ENCODE measurements at places on chromosomes 4 and X.
A peak's percentile ranks its signal among the peaks of the same experiment; 100 is the strongest.

GRCh38 chrX:44529310-44529709 is 13.3 kb downstream of the FUNDC1 start:
- no peaks in the 10 kb centered on the region for H3K27me3 ChIP-seq
- no peak overlapping the region for H3K4me3 ChIP-seq
- H3K4me1 ChIP-seq = peaks cover 2% of the 10 kb centered on the region

GRCh38 chr4:16859031-16859430 is 39.4 kb downstream of the LDB2 start:
- no peak for DNase-seq
- no peak overlapping the region for H3K27ac ChIP-seq
- no peaks in the 10 kb centered on the region for H3K27me3 ChIP-seq
- no peaks in the 10 kb centered on the region for H3K36me3 ChIP-seq
- no peak overlapping the region for H3K4me3 ChIP-seq

DNA sequence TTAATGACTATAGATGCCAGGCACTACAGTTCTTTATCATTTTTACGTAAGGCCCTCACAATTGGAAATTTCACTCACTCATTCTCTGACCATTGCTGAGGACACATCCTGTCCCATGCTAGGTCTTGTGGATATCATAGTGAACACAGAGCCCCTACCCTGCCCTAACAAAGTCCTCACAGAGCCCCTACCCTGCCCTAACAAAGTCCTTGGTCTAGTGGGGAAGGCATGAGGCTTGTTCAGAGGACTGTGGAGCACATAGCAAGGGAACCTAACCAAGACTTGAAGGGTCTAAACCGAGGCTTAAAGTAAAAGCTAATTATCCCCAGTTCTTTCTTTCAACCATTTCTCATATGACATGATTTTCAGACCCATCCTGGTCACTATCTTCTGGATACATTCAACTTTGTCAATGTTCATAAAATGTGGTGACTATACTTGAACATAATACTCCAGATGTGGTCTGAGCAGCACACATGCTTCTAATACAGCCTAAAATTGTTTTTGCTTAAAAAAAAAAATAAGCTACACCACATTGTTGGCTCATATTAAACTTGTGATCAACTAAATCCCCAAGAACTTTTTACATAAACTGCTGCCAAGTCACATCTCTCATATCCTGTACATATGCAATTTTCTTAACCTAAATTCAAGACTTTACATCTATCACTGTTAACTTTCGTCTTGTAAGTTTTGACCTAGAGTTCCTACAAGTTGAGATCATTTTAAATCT is 77.0 kb downstream of the GPC3 start:
- H3K4me1 ChIP-seq = no peaks in the 10 kb centered on the region
- H3K27ac ChIP-seq = no peak overlapping the region
- H3K27me3 ChIP-seq = no peaks in the 10 kb centered on the region
- no peak for DNase-seq
- H3K36me3 ChIP-seq = no peaks in the 10 kb centered on the region

GRCh38 chr4:40225497-40225896 is 28.7 kb downstream of the RHOH start:
- H3K27me3 ChIP-seq = peaks cover 2% of the 10 kb centered on the region
- no peak for DNase-seq
- peak overlapping the region; percentile 97 for H3K27ac ChIP-seq
- peak overlapping the region; percentile 62 for H3K4me3 ChIP-seq
- H3K4me1 ChIP-seq = peaks cover 93% of the 10 kb centered on the region

- no peak for DNase-seq
- H3K27ac ChIP-seq = no peak overlapping the region
- H3K27me3 ChIP-seq = no peaks in the 10 kb centered on the region
Observed at GRCh38 chr4:105389167-105389566, 84.7 kb downstream of the PPA2 start.

DNA sequence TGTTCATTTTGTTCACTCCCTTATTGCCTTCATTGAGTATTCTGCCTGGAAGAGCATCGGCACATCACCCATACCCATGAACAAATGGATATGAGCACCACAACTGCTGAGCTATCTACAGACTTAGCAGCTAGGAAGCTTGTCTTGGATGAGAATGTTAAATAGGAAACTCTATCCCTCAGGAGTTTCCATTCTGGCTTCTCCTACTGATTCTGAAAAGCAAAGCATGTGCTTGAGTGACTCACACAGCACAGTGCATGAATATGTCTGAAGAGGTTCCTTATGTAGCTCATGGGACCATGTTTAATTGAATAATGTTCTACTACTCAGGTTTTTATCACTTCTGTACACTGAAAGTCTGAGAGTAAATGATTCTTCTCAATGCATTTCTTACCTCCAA is 57.3 kb upstream of the MXRA5 start:
- no peak overlapping the region for H3K27ac ChIP-seq
- no peaks in the 10 kb centered on the region for H3K4me1 ChIP-seq
- no peak overlapping the region for H3K4me3 ChIP-seq
- no peaks in the 10 kb centered on the region for H3K36me3 ChIP-seq
- no peak for DNase-seq

DNA sequence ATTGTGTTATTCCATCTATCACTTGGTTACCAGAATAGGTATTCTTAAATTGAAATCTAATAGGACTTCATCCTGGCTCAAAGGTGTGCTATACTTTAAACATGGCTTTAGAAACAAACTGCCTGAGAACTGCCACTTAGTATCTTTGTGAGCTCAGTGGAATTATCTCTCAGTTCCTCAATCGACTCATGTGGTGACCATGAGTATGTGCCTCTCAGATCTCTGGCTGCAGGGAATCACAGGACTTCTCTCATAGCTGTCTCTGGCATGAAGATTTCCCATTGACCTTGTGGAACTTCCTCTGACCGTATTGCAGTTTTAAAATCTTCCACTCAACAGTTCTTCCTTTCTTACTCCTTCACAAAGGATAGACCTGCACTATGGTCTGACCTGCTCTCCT is 681.9 kb upstream of the BOD1L1 start:
- peaks cover 2% of the 10 kb centered on the region for H3K27me3 ChIP-seq
- no peaks in the 10 kb centered on the region for H3K4me1 ChIP-seq
- no peak overlapping the region for H3K27ac ChIP-seq
- H3K36me3 ChIP-seq = no peaks in the 10 kb centered on the region
- no peak overlapping the region for H3K4me3 ChIP-seq

- H3K36me3 ChIP-seq = no peaks in the 10 kb centered on the region
- H3K4me1 ChIP-seq = peaks cover 26% of the 10 kb centered on the region
- H3K27me3 ChIP-seq = no peaks in the 10 kb centered on the region
- H3K27ac ChIP-seq = no peak overlapping the region
- no peak for DNase-seq
Observed at GRCh38 chrX:107738768-107739167, 36.8 kb downstream of the TSC22D3 start.

GRCh38 chr4:793093-793861 is 32.7 kb downstream of the CPLX1 start:
- H3K4me1 ChIP-seq = peaks cover 14% of the 10 kb centered on the region
- no peak for DNase-seq
- peak overlapping the region; percentile 46 for H3K27ac ChIP-seq
- no peaks in the 10 kb centered on the region for H3K36me3 ChIP-seq
- peak overlapping the region; percentile 46 for H3K4me3 ChIP-seq

- no peak overlapping the region for H3K27ac ChIP-seq
- DNase-seq = no peak
- no peaks in the 10 kb centered on the region for H3K36me3 ChIP-seq
- no peaks in the 10 kb centered on the region for H3K27me3 ChIP-seq
- no peak overlapping the region for H3K4me3 ChIP-seq
- H3K4me1 ChIP-seq = no peaks in the 10 kb centered on the region
Observed at GRCh38 chr4:174561560-174561959, 39.3 kb upstream of the HPGD start.

DNA sequence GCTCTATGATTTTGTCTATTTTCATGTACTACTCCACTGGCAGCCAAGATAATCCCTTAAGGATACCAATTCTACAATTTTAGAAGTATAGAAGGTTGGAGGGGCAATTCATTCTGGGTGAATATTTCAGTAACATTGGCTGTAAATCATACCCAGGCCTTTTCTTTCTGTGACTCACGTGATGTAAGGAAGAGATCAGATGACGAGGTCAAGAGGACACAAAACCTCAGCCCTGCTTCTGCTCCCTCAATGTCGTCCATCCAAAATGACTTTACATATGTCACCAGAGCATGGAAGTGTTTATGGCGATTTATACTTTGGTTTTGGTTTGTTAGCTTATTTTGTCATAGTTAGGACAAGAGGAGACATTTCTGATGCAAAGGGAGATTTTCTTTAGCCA is 70.7 kb upstream of the SLC4A4 start:
- no peaks in the 10 kb centered on the region for H3K36me3 ChIP-seq
- H3K4me3 ChIP-seq = no peak overlapping the region
- peaks cover 6% of the 10 kb centered on the region for H3K4me1 ChIP-seq

DNA sequence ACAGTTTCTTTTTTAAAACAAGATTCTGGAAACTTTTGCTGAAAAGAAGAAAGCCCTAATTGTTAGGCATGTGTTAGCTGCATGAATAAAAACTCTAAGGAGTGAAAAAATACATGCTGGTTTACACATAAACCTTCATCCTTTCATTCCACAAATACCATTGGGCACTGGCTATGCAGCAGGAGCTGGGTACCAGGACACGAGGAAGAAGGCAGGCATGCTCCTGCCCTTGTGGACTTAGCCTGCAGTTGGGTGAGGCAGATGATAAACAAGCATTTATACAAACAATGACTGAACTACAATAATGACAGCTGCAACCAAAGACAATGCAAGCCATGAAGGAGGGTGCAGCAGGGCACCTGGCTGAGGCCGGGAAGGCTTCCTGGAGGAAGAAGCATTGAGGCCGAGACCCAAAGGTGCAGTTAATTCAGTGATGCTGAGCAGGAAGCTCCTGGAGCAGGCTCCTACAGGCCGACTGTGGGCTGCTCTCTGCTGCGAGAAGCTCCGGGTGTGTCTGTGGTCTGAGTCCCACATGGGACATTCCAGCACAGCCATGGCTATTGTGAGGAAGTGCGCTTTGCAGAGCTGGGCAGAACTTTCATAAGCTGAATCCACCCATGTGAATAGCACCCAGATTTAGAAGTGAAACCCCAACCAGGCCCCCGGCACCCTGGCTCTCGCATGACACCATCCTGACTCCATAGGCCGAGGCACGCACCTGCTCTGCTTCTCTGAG is 44.0 kb upstream of the MXD4 start:
- no peaks in the 10 kb centered on the region for H3K27me3 ChIP-seq
- no peak overlapping the region for H3K4me3 ChIP-seq

DNA sequence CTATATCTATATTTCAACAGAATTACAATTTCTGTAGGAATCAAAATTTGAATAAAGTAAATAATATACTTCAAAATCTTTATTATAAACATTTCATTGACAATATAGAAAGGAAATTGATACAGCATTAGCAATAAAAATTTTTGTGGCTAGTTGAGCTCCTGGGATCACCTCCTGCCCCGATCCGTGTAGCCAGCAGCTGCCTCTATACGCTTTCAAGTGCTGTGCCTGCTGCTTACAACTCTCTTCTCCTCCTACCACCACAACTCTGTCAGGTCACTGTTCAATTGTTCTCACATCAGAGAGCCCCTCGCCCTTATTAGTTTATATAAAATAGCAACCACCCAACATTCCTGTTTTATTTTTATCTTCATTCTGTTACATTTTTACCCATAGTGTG is 27.6 kb downstream of the INPP4B start:
- no peak overlapping the region for H3K27ac ChIP-seq
- no peak overlapping the region for H3K4me3 ChIP-seq
- H3K27me3 ChIP-seq = no peaks in the 10 kb centered on the region
- peaks cover 28% of the 10 kb centered on the region for H3K4me1 ChIP-seq
- H3K36me3 ChIP-seq = no peaks in the 10 kb centered on the region

- DNase-seq = no peak
- no peak overlapping the region for H3K27ac ChIP-seq
Observed at GRCh38 chr4:86014599-86014998, 345.3 kb downstream of the MAPK10 start.

- no peaks in the 10 kb centered on the region for H3K36me3 ChIP-seq
- H3K4me1 ChIP-seq = peaks cover 48% of the 10 kb centered on the region
- no peak overlapping the region for H3K4me3 ChIP-seq
Observed at GRCh38 chr4:36269101-36269500, 12.3 kb upstream of the DTHD1 start.

GRCh38 chrX:133435544-133436124 is 20.3 kb upstream of the GPC4 start:
- no peak overlapping the region for H3K27ac ChIP-seq
- no peak overlapping the region for H3K4me3 ChIP-seq
- no peak for DNase-seq
- H3K4me1 ChIP-seq = no peaks in the 10 kb centered on the region

DNA sequence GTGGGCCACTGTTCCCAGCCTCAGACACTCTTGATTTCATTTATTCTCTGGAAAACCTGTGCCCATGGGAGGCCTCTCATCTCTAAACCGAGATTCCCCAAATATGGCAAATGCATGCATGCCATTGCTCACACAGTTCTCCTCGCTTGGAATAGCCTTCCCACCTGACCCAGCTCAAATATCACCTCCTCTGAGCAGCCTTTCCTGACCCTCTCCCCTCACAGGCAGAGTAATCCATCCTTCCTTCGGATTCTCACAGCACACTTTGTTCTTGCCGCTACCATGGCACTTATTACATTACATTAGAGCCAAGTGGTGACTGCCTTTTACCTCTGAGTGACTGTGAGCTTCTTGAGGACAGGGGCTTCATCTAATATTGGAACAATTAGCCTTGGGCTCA is 209.5 kb downstream of the HS6ST2 start:
- no peak for DNase-seq
- no peaks in the 10 kb centered on the region for H3K36me3 ChIP-seq
- H3K27me3 ChIP-seq = no peaks in the 10 kb centered on the region
- H3K4me3 ChIP-seq = no peak overlapping the region

- no peaks in the 10 kb centered on the region for H3K27me3 ChIP-seq
- DNase-seq = no peak
- no peak overlapping the region for H3K27ac ChIP-seq
- no peak overlapping the region for H3K4me3 ChIP-seq
- no peaks in the 10 kb centered on the region for H3K36me3 ChIP-seq
Observed at GRCh38 chr4:37803348-37803973, 23.0 kb upstream of the PGM2 start.

- H3K27me3 ChIP-seq = no peaks in the 10 kb centered on the region
- H3K4me3 ChIP-seq = peak overlapping the region; percentile 95
- DNase-seq = no peak
- peaks cover 1% of the 10 kb centered on the region for H3K36me3 ChIP-seq
- peak overlapping the region; percentile 99 for H3K27ac ChIP-seq
Observed at GRCh38 chr4:87005369-87005689, 70.5 kb downstream of the AFF1 start.

GRCh38 chr4:153741541-153741940 is 18.3 kb downstream of the RNF175 start:
- DNase-seq = no peak
- H3K4me1 ChIP-seq = no peaks in the 10 kb centered on the region
- H3K4me3 ChIP-seq = no peak overlapping the region
- H3K36me3 ChIP-seq = peaks cover 2% of the 10 kb centered on the region
- H3K27me3 ChIP-seq = peaks cover 10% of the 10 kb centered on the region

- no peak overlapping the region for H3K4me3 ChIP-seq
- no peak for DNase-seq
- H3K4me1 ChIP-seq = no peaks in the 10 kb centered on the region
- H3K27me3 ChIP-seq = no peaks in the 10 kb centered on the region
- H3K36me3 ChIP-seq = no peaks in the 10 kb centered on the region
- H3K27ac ChIP-seq = no peak overlapping the region
Observed at GRCh38 chr4:173415092-173415491, 16.2 kb upstream of the SCRG1 start.
